ENCODE measurements at places on chromosomes 7 and 10.

DNA sequence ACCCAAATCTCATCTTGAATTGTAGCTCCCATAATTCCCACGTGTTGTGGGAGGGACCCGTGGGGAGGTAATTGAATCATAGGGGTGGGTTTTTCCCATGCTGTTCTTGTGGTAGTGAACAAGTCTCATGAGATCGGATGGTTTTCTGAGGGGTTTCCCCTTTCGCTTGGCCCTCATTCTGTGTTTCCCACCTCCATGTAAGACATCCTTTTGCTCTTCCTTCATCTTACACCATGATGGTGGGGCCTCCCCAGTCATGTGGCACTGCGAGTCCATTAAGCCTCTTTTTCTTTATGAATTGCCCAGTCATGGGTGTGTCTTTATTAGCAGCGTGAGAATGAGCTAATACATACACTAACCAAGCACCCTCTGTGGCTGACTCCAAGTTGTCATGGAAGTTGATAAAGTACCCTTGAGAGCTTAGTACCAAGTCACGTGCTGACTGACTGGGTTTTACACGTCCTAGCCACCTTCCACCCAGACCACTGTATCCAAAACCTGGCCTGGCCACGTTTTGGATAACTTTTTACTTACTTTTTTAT lies 614.4 kb downstream of the SDK1 start:
- no peaks in the 10 kb centered on the region for H3K27me3 ChIP-seq
- H3K27ac ChIP-seq, result no peak overlapping the region
- DNase-seq, result no peak
- H3K36me3 ChIP-seq, result no peaks in the 10 kb centered on the region
- peaks cover 8% of the 10 kb centered on the region for H3K4me1 ChIP-seq
- no peak overlapping the region for H3K4me3 ChIP-seq

DNA sequence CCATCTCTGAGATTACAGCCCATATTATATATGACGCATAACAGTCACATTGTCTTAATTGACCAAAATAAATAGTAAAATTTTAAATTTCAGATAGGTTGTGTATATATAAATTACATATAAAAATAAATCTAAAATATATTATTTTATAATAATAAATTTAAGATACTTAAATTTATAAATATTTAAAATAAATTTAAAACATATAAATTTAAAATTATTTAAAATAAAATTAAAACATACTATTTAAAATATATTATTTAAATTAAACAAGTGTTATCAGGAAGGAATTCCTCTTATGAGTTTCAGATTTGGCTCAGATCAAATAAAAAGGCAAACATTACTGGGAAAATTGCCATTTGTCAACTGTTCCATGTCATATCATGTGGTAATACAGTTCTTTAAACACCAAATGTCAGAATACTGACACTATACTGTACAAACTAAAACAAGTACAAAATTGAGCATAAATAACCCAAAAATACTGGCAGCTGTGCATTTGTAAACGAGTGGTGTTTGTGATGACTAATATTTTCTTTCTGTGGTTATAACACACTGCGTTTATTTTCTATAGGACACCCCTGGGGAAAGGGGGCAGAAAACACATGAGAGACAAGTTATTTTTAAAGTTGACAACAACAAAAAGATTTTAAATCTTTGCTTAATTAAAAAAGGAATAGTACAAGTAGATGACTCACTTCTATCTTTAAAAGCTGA lies 71.3 kb upstream of the DGKB start:
- H3K4me3 ChIP-seq, result no peak overlapping the region
- no peaks in the 10 kb centered on the region for H3K27me3 ChIP-seq
- DNase-seq, result no peak
- no peaks in the 10 kb centered on the region for H3K36me3 ChIP-seq

GRCh38 chr10:126207313-126207771 lies 180.9 kb downstream of the ADAM12 start:
- H3K27ac ChIP-seq, result no peak overlapping the region
- H3K4me1 ChIP-seq, result peaks cover 32% of the 10 kb centered on the region
- DNase-seq, result no peak
- H3K27me3 ChIP-seq, result peaks cover 19% of the 10 kb centered on the region
- H3K4me3 ChIP-seq, result no peak overlapping the region

DNA sequence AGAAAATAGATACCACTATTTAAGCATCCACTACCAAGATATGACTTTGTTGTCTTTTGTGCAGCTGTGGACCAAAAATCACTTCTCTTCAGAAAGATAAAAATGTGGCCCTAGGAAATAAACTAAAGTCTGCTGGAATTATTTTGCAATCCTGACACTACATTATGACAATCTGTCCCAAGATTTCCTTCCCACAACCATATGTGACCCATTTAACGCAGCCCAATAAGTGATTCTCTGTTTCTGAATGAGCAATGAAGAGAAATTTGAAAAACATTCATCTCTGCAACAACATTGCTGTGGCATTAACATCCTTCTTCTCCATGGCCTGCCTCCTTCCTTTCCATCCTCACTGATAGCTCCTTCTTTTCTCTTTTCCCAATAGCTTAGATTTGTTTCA lies 212.0 kb downstream of the TSPAN12 start:
- H3K4me3 ChIP-seq, result no peak overlapping the region
- H3K27me3 ChIP-seq, result peaks cover 2% of the 10 kb centered on the region
- no peak for DNase-seq
- no peaks in the 10 kb centered on the region for H3K36me3 ChIP-seq
- H3K4me1 ChIP-seq, result no peaks in the 10 kb centered on the region

All from mesothelial cell of epicardium (in vitro differentiated cells).